ENCODE measurements at places on chromosomes 3 and 15.

GRCh38 chr3:174439331-174440252 is 419.5 kb upstream of the NAALADL2 start:
- DNase-seq = peak; percentile 67

DNA sequence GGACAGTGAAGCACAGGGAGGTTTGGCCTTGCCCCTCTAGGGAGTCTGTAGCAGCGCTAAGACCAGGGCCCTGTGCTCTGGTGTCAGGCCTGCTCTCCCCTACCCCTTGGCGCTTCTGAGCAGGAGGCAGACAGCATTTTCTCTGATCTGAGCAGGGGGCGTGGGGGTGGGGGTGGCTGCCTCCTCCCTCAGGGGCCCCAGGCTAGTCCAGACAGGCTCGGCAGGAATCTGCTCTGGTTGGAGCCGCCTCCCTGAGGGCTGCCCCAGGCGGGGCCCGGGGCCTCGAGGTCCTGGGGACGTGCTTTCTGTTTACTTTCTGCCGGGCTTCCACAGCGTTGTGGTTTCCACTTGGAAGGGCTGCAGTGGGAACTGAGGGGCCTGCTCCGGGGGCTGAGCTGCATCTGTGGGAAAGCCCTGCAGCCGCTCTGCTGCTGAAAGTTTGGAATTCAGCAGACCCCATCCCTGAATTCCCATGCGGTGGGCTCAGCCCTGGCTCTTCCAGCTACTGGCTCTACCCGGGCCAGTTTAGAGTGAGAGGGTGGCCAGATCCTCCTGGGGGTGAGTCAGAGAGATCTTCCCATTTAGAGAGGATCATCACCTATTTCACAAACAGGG is 105.4 kb downstream of the LINGO1 start:
- peak; percentile 54 for DNase-seq

- DNase-seq = no peak
Observed at GRCh38 chr15:84387086-84387485, 151.5 kb downstream of the GOLGA6L4 start.

GRCh38 chr15:58146211-58146610 is 8.0 kb downstream of the AQP9 start:
- DNase-seq = no peak

- no peak for DNase-seq
Observed at GRCh38 chr15:94294556-94294955, 63.2 kb downstream of the MCTP2 start.

- DNase-seq = no peak
Observed at GRCh38 chr3:22364851-22365250, 613.8 kb upstream of the ZNF385D start.

GRCh38 chr3:58079773-58080172 is 71.6 kb downstream of the FLNB start:
- no peak for DNase-seq

DNA sequence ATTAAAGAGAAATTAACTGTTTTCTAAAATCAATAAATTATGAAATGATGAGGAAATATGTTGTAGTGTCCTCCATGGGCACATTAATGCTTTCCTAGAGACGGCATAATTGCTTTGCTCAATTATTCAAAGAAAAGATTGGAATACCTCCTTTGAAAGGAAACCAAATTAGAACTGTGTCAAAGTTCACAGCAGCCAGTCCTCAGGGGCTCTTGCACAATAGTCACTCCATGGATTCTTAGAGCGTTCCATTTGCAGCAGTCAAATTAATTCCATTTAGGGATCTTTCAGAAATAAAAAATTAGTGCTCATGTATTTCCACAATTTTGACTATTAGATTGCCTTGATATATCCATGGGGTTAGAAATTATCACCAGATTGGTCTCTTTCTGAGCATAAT is 841.6 kb upstream of the DPPA4 start:
- DNase-seq = peak; percentile 28

DNA sequence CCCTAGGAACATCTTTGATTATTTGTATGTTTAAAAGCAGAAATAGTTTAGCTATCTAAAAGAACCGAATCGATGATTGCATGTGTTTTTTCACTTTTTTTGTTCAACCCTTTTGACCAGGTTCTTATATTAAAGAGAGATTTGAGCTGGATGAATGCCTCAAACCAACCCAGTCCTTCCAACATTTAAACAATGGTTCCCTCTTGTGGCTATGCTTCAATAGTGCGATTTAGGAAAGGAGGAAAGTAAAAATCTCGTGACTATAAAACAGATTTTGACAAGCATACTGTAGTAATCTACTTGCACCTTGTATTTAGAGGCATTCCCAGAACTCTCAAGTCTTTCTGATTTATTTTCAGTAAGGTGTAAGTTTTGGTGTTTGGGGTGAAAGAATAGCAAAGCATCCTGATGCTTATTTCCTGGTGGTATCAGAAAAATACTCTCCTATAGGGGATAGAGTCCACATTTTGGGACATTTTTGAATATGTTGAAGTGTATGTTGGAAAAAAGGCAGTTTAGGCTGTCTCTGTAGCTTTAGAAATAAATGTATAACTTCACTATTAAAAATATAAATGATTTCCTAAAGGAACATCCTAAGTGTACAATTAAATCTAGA is 159.6 kb upstream of the KCNH8 start:
- peak; percentile 11 for DNase-seq

DNA sequence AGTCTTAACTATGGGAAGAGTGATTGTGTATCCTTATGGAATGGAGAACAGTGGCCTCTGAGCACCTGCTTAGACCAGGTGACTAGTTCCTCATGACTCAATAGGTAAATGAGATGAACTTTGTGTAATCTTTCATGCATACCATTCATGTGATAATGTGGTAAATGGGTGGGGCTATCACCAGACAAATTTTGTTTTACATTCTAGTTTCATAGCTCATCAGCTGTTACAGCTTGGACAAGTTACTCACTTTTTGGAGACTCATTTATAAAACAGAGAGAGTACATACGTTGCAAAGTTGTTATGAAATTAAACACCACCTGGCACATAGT is 103.7 kb upstream of the TGFBR2 start:
- peak; percentile 11 for DNase-seq

DNA sequence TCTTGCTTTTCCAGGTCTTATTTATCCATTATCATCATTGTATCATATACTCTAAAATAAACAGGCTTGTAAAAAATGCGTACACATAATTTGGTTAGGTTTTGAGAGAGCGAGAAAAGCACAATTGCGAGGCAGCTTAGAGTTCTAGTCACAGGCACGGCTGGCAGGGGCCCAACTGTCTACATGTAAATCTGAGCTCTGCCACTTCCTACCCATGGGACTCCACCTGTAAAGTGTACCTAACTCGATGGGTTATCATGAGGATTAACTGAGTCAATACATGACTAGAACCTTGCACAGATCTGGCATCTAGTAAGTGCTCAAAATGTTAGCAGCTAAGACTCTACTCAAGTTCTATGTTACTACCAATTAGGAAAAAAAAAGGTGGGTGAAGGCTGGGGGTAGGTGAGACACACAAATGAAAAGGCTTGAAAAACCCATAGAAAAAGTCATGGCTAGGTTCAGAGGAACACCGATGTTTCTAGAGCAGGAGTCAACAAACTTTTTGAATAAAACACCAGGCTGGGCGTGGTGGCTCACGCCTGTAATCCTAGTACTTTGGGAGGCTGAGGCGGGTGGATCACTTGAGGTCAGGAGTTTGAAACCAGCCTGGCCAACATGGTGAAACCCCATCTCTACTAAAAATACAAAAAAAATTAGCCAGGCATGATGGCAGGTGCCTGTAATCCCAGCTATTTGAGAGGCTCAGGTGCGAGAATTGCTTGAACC is 36.2 kb downstream of the GLB1 start:
- DNase-seq = no peak

DNA sequence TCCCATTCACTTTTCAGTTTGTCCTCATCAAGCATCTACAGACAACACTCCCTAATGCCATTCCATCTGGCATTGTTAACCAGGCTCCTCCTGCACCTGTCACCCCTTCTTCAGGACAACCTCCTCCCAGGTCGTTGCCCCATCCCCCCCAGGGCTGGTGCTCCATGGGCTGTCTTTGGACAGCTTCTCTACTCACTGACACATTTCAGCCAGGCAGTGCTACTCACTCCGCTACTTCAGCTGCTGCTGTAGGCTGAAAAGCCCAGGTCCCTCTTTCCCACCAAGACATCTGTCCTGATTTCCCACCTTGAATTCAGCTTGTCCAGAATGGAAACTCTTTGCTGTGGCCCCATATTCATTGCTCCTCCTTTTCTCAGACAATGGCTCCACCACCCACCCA is 61.9 kb downstream of the ADAMTS17 start:
- no peak for DNase-seq

GRCh38 chr15:38899300-38899699 is 334.7 kb upstream of the RASGRP1 start:
- DNase-seq = no peak

DNA sequence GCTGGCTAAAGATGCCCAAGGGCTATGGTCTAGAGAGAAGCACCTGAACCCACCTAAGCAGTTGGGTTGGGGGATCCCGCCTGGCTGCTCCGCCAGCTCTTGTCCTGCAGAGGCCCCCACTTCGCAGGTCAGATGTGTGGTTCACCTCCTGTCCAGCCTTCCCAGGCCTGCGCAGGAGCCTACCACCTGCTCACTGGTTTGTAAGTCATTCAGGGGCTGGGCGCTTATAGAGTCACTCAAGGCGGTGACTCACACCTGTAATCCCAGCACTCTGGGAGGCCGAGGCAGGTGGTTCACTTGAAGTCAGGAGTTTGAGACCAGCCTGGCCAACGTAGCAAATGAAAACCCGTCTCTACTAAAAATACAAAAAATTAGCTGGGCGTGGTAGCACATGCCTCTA is 3.9 kb upstream of the FURIN start:
- no peak for DNase-seq

DNA sequence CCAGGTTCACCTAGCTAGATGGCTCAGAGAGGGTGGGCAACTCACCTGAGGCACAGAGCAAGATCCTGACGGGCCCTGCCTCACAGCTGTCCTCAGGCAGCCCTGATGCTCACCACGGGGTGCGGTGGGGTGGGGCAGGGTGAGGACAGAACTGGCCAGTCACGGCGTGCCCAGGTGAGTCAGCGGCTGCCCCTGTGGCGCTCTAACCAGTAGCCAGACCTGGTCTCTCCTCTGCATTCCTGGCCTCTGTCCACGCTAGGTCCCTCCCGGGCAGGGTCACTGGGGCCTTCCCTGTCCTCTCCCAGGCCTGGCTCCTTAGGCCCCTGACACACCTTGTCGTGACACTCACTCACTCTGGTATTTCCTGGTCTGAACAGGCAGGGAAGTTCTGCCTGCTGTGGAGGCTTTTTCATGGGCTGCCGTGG is 901 bp downstream of the ALS2CL start:
- peak; percentile 33 for DNase-seq
